WERI-Rb-1 (cell line): ENCODE measurements at places on chromosomes 12 and 14.

DNA sequence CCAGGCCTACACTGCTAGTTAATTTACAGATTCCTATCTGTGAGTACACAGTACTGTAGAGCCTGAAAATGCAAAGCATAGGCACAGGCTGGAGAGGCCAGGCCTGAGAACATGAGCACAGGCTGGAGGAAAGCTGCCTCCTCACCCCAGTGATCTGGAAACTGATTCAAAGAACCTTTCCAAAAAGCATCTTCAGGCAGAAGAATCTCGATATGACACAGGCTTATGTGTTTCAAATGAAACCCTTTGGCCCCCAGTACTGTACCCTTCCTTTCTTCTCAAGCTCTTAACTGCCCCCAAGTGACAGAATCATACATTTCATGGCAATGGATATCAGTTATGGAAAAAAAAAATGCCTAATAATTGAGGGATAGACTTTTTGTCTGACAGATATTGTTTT, 122.0 kb downstream of the KCNC2 start:
- DNase-seq, result no peak

DNA sequence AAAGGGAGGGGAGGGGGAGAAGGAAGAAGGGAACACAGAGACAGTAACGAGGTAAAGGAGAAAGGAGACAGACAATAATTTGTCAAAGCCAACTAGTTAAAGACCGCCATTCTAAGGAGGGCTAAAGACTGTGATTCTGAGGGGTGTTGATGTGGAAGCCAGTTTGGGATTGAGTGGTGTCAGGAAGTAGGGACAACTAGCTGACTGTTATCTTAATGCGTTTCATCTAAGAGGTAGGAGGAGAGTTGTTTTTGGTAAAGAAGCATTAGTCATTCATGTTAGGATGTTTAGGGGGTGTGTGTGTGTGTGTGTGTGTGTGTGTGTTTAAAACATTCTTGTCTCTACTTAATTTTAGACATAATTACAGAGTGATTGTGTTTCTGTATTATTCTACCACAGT, 95.0 kb downstream of the INSM2 start:
- DNase-seq, result no peak

DNA sequence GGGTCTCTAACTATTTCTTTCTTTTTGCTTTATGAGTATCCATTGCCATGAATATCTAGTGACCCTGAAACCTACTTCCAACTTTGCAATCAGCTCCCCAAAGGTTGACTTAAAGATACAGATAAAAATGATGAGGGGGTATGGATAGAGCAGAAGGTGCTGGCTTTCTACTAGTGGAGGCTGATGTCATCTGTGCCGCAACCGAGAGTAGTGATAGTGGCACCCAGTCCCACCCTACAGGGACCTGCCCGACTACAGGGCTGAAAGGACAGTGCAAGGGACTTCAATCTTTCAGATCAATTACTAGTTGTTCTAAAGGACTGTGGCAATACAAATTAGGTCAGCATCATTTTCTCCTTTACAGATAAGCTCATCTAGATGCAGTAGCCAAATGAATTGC, 806.0 kb downstream of the VRK1 start:
- DNase-seq, result no peak

DNA sequence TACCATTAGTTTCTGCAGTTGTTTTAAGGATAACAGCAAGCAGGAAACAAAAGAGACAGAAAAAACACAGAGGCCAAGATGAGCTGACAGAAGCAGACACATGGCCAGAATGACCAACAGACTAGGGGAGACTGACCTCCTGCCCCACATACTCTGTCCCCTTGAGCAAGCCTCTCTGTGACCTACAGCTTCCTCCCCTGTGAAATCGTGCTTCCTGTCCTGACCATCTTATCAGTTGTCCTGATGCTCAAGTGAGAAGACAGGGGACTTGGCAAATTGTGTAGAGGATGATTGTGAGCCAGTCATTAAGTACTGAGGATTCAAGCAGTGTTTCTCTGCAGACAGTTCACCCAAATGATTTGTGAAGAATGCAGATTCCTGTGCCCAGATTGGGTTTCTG, 229.0 kb downstream of the SLC41A2 start:
- DNase-seq, result no peak

GRCh38 chr14:99654235-99654985, 9.5 kb downstream of the HHIPL1 start:
- DNase-seq, result peak; percentile 84

- DNase-seq, result no peak
Observed at GRCh38 chr12:49195736-49196135, 6.9 kb upstream of the TUBA1A start.

DNA sequence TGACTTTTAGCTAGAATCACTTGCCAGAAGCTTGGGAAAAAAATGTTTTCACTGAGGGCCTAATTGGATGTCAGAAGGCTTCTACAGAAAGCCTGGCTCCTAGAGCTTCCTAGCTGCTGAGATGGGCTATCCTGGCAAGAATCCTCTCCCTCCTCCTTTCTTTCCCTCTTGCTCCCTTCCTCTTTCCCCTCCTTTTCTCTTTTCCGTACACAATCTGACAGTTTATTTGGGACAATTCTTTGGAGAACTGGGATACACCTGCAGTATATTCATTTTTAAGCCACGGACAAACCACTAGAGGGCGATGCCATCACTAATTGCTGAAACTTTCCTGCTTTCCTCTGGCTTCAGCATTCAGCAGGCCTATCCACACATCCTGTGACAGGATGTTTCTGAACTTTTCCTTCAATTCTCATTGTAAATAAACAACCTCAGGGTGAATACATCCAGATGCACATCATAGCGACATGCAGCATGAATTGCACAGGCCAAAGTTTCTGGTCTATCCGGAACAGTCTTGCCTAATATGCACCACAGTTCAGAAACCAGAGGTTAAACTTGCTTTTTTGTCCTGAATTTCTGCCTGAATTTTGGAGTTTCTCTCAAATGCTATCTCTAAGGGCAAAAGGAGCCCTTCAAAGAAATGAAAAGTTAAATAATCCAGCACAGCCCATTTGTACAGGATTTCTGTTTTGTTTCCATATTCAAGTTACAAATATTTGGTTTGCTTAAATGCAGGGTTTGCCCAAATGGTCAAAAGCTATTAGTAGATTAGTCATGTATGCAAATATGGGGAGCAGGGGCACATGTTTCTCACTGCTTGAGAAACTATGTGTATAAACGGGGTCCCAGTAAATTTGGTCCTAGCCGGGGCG, 142.8 kb downstream of the PAWR start:
- DNase-seq, result peak; percentile 37

DNA sequence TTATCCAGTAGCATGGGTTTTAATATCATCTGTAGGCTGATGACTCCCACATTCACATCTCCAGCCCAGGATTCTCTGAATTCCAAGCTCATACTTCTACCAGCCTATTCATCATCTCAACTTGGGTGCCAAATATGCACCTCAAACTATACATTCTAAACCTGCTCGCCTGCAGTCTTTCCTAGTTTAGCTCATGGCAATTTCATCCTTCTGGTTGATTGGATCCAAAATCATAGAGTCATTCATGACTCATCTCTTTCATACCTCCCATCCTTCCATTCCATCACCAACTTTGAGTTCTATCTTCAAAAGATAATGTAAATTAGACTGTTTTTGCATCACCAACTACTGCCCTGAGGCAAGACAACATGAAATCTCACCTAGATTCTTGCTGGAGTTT, 99.7 kb upstream of the EGLN3 start:
- DNase-seq, result no peak

DNA sequence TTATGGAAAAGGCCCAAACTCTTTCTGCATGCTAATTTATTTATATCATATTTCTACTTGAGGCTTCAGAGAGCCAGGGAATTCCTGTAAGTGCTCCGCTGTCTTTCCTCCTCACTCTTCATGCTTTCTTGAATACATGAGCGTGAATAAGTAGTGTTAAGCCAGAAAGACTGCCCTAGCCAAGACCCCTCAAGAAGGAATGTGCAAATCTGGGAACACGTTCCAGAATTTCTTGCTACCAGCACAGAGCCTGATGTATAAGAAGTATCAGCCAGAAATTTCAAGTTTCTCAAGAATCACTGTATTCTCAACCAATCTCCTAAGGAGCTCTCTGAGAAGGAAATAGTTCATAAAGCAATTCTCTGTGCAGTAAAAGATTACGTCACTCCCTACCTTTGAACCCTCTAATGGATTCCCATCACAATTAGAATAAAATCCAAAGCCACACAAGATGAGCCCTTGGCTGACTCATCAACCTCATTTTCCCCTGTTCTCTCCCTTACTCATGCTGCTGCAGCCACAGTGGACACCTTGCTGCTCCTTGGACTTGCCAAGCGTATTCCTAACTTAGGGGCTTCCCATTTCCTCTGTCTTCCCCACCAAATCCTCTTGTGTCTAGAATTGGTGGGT, 6.9 kb upstream of the TSPAN8 start:
- no peak for DNase-seq

- no peak for DNase-seq
Observed at GRCh38 chr12:51589060-51589459, 2.0 kb upstream of the SCN8A start.

DNA sequence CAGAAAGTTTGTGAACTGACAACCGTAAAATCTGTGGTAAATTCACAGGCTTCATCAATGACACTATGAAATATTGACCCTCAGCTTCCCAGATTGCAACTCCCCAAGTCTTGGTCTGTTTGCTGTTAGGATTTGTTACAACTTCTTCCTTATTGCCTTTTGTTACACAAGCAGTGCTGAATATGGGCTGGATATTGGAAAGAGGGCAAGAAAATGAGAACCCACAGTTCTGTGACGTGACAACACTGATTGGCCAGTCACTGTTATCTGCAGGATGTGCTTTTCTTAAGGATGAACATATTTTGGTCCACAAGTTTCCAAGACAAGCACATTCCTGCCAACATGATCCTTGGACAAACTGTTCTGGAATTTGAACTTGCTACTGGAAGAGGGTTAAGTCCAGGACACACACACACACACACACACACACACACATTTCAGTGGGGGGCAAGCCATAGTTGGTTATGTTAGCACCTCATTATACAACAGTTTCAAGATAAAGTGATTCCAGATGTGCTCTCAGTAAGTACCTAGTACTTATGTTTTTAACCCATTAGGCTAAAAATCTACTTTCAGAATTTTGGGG, 16.6 kb upstream of the SLC38A2 start:
- DNase-seq, result no peak

DNA sequence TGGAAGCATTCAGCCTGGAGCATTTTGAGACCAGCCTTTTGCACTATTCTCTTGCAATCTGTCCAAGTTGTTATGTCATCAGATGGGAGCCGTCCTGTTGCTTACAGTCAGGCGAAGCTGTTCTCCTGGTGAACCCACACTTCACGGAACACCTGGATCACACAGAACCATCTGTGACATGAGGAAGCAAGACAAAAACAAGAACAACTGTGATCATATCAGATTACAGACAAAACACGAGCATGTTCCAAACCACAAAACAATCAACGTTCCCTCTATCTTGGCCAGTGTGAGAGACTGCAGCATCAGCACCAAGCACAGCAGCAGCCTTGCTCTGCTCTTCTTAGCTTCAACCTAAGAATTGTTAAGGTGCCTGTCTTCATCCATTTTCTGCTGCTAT, 180.5 kb upstream of the SFSWAP start:
- DNase-seq, result no peak
